ENCODE measurements at places on chromosomes 3 and 15.

DNA sequence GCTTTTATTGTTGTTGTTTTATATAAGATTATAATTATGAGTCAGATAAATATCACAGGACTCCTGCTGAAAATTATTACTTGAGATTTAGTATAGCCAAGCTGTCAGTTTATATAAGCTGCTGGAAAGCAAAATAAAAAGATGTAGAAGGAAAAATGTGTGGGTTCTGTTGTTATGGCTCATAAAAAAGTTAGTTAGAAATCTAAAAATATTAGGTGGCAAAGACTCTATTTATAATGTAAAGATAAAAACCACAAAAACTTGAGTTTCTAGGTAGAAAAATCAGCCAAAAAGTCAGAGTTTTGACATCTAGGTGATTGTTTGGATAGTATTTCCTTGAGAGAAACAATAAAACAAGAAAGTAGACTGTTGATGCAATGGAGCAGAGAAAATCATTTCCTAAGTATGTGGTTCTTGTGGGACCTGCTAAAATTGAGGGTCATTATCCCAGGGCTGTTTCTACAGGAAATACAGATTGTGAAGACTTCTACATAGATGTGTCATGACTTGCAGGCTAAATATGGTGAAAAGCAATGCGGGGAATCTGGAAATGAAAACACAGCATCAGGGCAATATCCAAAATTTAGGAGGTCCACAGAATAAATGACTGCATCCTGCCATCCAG lies 1109.6 kb upstream of the CADM2 start:
- no peak for DNase-seq

DNA sequence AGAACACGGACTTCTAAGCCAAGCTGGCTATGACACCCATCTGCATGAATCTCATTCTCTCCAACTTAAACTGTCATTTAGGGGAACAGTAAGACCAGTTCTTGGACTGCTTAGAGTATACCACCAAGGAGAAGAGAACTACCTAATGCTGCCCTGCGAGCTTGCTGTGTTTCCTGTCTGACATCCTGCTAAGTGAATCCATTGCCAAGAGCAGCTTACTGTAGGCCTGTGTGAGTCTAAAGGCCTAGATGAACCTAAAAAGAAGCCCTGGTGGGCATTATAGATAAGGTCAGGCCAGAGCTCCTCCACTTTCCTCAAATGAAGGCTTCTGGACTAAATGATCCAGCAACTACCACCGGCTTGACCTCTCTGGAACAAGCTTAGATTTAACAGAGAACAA lies 15.0 kb downstream of the LZTFL1 start:
- no peak for DNase-seq

- no peak for DNase-seq
These were observed 74.8 kb downstream of the RPL39L start for GRCh38 chr3:187064210-187065115.

GRCh38 chr3:43953814-43954692 lies 263.3 kb downstream of the ABHD5 start:
- no peak for DNase-seq

- DNase-seq, result no peak
These were observed 67.8 kb downstream of the BDH1 start for GRCh38 chr3:197487911-197488391.

DNA sequence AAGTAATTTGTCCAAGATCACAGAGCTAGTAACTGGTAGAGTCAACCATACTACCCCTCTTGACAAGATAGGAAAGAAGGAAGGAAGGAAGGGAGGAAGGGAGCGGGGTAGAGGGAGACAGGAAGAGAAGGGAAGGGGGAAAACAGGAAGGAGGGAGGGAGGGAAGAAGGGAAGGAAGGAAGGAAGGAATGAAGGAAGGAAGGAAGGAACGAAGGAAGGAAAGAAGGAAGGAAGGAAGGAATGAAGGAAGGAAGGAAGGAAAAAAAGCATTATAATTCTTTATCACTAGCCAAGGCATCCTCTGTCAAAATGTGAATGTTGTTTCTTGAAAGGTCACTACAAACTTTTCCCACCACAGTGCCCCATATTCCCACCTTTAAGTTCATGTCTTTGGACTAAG lies 223.6 kb downstream of the SHQ1 start:
- no peak for DNase-seq

- no peak for DNase-seq
These were observed 340.3 kb upstream of the RBMS3 start for GRCh38 chr3:28940530-28940929.

DNA sequence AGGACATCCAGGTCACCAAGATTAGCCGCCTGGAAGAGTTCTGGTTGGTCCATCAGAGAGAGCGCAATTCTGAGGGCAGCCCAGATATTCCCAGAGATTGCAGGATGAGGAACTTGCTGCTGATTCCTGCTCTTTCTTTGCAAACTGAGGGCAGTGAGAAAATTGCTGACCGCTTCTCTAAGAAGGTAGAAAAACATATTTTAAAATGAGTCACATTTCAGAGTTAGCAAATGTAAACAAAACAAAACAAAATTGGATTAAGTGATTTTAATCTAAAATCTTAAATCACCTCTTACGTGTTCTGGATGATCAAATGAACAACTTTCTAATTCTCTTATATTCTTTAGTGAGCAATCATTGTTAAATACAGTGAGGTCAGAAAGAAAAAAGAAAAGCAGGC lies 149.0 kb downstream of the USP13 start:
- DNase-seq, result no peak

DNA sequence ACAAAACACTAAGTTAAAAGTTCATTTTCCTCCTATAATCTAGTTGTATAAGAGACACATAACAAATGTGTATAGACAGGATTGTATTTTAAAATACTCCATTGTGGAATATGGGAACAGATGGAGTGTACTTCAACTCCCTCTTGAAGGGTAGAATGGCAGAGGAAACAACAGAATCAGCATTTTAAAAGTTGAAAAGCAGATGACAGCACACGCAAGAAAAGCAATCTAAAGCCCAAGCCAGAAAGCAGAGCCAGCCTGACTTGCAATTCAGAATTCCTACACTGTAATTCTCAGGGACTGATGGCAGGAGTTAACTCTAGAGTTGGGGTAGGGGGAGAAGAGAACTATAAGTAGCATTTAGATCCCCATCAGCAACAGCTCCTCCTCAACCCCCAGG lies 22.8 kb downstream of the MORC1 start:
- no peak for DNase-seq

DNA sequence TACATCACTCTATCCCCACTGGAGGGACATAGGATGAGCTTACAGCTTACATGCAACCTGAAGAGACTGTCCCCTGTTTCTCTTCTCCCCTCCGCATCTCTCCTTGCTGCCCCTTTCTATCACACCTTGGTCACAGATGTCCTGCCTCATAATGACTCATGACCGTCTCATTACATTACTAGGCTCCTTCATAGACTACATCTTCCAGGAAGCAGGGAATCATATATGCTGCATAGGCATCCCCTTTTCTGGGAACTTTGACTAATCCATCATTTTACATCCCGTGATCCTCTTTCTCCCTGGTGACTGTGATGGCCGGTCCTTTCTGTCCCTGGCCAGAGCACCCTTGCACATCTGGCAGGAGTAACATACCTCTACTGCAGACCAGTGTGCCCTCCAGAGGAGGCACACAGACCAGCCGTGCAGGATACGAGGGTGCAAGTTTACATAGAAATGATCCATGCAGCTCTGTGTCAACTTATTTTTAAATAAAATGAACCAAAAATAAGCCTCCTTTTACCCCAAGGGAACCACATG lies 188.9 kb downstream of the CACNA2D3 start:
- no peak for DNase-seq

GRCh38 chr3:193879099-193879863 lies 256.7 kb upstream of the HES1 start:
- no peak for DNase-seq

DNA sequence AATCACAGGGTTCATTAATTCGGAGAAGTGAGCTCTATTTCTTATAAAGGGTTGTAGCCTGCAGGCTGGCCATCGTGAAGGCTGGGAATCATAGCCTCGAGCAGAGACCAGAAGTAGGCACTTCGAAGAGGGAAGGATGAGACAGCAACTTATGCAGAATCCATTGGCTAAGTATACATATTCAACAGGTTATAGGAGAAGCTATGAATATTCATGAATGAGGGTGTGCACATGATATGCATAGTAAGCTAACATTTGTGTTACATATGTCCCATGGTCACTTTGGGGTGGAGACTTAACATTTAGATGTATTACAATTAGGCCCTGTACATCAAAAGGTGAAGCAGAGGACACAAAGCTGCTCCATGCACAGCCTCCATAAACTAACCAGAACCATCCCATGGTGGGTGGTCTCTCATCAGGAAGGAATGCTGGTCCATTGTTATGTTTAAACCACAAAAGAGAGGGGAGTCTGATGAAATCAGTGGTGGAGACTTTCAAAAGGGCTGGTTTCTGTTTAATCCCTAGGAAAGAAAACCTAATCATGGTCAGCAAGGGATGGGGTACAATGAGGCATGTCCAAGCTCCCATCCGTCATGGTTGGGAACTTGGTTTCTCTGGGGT lies 80.8 kb upstream of the FHIT start:
- no peak for DNase-seq

DNA sequence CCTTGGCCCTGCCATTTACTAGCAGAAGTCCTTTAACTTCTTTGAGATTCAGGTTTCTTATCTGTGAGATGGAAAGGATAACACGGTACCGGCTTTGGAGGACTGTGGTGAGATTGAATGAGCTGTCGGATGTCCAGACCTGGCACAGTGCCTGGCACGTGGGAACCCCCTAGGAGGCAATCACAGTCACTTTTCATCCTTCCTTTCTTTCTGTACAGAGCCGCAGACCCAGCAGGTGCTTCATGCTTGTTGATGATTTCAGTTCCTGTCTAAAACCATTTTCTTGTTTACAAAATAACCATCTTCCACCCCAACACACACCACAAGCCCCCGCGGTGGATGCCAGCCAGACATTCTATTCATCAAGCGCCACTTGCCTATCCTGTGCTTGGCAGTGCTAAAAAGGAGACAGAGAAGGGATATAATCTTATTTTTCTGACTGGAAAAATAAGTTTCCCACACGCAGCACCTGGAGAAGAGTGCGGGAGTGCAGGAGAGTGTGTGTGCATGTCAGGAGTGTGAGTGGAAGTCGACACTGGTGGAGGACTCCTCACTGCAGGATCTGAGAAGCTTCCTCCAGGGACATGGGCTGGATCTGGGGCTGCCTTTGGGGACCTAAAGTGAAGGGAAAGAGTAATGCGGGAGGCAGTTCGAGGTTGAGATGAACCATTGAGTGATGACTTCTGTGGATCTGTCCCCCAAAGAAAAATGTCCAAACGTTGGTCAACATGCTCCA lies 85.7 kb downstream of the ST6GAL1 start:
- no peak for DNase-seq

DNA sequence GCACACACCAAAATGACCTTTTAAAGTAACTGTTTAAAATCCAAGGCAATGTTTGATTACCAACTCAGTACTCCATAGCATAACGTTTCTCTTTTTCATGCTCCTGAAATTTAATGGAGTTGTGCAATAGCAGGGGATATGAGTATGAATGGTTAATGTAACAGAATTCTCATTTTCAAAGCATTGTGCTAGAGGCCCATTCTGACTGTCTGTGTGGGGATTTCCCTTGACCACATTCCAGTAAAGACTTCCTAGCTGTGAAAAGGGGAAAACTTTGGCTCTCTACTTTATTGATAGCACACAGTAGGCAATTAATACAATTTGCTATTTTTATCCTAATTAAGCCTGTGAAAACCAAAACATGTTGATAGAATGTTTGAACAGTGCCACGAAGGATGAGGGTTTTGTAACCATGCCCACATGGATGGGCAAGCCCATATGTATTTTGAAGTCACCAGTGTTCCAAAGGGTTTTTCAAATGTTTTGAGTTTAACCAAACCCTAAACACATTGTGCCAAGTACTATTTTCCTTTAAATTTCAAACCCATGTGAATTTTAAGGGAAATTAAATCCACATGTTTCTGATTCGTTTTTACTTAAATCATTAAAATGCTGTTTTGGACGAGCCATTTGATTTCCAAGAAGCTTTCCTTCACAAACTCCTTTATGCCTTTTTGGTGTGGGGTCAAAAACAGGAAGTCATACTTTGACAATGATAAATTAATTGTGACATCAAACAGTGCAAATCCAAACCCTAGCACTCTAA lies 261.2 kb downstream of the SHOX2 start:
- DNase-seq, result no peak

GRCh38 chr3:159528251-159528895 lies 460.3 kb upstream of the IL12A start:
- DNase-seq, result no peak

- DNase-seq, result no peak
These were observed 76.6 kb upstream of the PRTG start for GRCh38 chr15:55819397-55820034.

DNA sequence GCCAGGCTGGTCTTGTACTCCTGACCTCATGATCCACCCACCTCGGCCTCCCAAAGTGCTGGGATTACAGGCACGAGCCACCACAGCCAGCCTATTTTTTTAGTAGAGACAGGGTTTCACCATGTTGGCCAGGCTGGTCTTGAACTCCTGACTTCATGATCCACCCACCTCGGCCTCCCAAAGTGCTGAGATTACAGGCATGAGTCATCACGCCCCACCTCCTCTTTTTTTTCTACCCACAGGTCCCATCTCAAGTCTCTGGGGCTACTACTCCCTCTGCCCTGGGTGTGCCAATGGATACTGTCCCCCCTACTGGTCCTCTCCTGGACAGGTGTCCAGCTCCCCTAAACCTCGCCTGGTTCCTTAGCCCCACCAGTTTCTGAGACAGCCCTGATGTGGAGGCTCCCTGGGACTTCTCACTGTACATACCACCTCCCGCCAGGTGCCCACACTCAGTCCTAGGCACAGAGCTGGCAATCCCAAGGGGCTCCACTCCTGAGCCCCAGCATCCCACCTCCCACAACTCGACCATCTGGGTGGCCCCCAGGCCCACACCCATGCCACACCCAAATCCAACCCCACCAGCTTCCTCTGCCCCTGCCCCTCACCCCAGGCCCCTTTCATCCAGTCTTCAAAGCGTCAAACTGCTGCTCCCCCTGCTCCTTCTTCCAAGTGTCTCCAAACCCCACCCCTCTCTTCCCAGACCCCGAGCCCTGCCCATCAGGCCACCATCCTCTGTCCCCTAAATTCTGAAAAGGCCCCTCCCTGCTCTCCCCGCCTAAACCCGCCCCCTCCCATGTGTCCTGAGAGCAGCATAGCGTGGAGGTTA lies 13.1 kb upstream of the CYP11A1 start:
- no peak for DNase-seq

DNA sequence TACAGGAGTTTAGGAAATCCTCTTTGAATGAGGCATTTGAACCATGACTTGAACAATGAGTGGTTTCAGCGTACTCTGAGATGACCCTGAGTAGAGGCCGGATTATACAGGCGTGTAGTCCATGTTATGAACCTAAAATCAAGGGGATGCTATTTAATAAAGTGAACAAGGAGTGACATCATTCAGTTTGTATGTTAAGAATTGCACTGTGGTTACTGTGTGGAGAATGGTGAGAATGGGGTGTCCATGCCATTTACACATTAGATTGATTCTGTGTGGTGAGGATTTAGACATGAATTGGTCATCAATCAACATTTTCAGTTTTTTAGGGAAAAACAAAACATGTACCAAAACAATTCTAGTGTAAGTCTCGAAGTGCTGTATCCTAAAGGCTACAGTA lies 65.8 kb downstream of the TPRG1 start:
- DNase-seq, result no peak

- no peak for DNase-seq
These were observed 8.6 kb downstream of the LTF start for GRCh38 chr3:46456118-46456517.
